ENCODE measurements at places on chromosomes 12 and 14. TPM values are rescaled to one million over a fixed set of nuclear protein-coding genes. Genes with fewer than 3 reads are reported as not detected.

Gene FSCB
- total RNA-seq = not detected

DNA sequence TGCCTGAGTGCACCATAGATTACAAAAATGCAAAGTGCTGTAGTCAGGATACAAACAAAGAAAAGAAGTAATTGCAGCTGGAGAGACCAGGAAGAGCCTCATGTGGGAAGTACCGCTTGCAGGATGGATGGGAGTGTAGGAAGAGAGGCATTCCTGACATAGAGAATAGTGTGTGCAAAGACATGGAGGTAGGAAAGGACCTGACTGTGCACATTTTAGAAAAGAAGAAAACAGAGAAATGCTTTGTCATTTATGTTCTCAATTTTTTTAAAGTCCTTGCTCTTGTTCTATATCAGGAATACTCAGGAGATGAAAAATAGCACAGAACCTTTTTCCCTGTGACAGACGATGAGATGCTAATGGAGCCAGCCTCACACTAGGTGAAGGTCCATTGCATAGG, 358.7 kb upstream of the TMPO start:
- no peak for DNase-seq

- peak; percentile 19 for DNase-seq
Measured at GRCh38 chr14:21987937-21988336, 314.3 kb upstream of the OR4E1 start.

- no peak for DNase-seq
Measured at GRCh38 chr14:103923863-103924262, 4.4 kb upstream of the TDRD9 start.

DNA sequence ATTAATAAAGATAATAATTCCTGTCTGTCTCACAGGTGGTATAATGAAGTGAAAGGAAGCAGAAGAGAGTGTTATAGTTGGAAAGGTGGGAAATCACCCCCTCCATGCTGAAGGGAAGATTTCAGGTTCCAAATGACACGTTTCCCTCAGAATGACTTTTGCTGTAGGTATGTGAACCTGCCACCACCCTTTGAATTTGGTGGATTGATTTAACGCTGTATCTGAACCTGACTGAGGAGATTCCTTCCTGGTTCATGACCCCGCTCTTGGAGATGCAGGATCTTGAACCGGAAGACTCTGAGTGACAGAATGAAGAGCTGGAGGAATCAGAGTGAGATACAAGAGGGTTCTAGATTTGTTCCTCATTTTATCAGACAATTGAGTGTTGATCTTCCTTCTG, 20.3 kb upstream of the EMP1 start:
- DNase-seq = no peak

Data from mammary epithelial cell (primary cell).